PC-9 (cell line): ENCODE measurements at places on chromosomes 11 and 22. TPM values are rescaled to one million over a fixed set of nuclear protein-coding genes. Genes with fewer than 3 reads are reported as not detected.

- DNase-seq = no peak
These were observed 92.3 kb upstream of the SEPTIN5 start for GRCh38 chr22:19622061-19622441.

- no peak for DNase-seq
These were observed 53.8 kb downstream of the PKNOX2 start for GRCh38 chr11:125218336-125218735.

OR52E8 gene
- total RNA-seq = not detected in 2 replicates

DNA sequence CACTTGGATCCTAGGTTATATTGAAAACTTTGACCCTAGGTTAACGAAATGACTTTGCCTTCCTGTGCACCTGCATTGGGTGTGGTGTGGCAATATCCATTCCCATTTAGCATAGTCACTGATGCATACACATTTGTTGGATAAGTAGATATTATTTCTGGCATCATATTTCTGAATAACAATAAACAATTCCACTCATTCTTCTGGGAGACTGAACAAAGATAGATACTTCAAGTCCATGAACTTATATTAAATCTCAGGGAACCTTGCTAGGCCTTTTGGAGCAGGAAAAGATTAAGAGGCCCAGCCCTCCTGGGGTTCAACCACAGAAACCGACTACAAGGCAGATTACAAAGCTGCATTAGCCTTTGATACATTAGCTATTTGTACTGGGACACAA, 118.9 kb downstream of the MSANTD4 start:
- no peak for DNase-seq

DNA sequence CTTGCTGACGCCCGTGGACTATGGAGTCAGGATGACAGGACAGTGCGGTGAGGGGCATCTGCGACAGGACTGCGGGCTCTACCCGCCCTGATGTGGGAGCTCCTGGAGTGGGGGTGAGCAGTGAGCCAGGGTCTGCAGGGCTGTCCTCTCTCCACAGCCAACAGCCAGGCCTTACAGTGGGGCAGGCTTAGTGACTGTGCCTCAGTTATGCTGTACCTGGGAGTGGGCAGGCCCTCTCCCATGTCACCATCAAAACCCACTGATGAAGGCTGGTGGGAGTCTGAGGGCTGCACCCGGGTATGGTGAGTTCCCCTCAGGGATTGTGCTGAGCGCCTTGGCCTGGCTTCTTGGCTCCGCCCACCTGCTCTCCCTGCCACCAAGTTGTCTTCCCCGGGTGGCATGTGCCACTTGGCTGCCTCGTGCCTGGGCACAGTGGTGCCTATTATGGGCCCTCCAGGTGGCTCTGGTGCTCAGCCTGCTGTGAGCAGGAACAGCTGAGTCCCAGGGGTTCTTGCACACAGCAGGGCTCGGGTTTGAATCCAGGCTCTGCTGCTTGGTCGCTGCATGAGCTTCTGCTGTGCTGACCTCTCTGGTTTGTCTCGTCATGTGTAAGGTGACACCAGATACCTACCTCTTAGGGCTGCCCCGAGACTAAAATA, 4.1 kb upstream of the TRIOBP start:
- DNase-seq = no peak

DNA sequence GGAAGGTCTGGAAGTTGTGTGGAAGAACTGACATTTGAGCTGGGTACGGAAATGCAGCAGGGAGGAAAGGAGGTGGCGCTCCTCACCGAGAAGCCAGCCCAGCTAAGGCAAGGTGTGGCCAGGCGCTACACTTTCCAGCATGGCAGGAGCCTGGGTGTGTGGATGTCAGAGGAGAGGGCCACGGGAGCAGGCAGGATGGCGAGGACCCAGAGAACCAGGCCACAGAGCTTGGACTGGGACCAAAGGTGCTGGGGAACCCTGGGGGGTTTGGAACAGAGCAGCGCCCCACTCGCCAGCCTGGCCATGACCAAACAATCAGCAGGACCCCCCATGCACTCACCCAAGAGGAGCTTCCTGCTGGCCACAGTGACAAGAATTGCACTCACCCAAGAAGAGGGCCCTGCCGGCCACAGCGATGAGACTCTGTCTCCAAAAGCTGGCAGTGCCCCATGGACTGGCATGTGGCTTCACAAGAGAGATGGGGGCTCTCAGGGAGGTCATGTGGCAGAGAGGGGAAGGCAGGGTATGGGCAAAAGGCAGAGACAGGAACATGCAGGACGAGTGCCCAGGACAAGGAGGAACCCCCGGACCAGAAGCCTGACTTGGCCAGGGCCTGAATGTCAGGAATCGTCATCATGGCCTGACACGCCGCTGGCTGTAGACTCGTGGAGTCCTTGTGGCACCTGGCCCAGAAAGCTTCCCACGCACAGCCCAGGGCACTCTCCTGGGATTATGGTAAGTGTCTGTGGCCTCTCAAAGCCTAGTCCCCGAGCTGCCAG, 45.4 kb downstream of the IGF2 start:
- DNase-seq = no peak

AQP11 gene
- total RNA-seq = 1.1 and 1.4 TPM in 2 replicates

MPST gene
- 75.9 and 109 TPM in 2 replicates for total RNA-seq

PDGFD gene
- 6.1 and 6.9 TPM in 2 replicates for total RNA-seq

DNA sequence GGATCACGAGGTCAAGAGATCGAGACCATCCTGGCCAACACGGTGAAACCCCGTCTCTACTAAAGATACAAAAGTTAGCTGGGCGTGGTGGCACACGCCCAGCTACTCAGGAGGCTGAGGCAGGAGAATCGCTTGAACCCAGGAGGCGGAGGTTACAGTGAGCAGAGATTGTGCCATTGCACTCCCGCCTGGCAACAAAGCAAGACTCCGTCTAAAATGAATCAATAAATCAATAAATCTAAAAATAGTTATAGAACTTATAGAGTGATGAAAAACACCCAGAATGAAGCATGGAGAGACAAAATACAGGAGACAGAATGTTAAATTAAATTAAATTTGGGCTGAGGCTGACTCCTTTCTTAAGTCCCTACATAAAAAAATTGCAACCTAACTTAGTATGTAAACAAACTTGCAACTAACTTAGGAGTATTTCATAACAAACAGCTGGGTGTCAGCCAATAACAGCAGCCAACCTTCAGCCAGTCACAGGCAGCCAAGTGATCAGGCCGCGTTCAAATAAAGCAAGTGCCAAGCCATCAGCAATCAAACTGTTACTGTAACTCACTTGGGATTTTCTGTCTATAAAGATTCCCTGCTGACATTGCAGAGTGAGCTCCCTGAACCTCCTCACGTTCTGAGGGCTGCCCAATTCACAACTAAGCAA, 7.3 kb upstream of the TP53AIP1 start:
- no peak for DNase-seq

GRCh38 chr11:58301576-58301975, 33.5 kb upstream of the OR10W1 start:
- DNase-seq = no peak

DNA sequence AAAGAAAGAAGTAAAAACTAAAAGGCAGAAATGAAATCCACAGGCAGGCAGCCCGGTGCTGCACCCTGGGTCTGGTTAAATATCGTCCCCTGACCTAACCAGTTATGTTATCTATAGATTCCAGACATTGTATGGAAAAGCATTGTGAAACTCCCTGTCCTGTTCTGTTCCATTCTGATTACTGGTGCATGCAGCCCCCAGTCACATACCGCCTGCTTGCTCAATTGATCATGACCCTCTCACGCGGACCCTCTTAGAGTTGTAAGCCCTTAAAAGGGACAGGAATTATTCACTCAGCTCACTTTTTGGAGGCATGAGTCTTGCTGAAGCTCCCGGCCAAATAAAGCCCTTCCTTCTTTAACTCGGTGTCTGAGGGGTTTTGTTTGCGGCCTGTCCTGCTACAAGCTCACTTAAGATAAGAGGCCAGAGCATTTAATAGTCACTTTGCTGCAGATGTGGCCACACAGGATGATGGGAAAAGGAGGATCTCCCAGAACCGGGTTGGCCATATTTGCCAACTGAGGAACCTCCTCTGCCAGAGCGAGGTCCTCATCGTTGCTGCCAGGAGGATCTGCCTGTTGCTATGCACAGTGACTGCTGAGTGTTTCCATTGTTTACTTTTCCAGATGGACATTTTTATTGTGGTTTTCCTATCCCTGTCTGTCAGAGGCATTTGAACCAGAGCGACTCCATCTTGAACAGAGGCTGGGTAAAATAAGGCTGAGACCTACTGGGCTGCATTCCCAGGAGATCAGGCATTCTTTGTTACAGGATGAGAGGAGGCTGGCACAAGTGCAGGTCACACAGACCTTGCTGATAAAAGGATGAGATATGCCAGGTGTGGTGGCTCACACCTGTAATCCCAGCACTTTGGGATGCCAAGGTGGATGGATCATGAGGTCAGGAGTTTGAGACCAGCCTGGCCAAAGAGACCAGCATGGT, 10.2 kb downstream of the C11orf96 start:
- DNase-seq = no peak

DNA sequence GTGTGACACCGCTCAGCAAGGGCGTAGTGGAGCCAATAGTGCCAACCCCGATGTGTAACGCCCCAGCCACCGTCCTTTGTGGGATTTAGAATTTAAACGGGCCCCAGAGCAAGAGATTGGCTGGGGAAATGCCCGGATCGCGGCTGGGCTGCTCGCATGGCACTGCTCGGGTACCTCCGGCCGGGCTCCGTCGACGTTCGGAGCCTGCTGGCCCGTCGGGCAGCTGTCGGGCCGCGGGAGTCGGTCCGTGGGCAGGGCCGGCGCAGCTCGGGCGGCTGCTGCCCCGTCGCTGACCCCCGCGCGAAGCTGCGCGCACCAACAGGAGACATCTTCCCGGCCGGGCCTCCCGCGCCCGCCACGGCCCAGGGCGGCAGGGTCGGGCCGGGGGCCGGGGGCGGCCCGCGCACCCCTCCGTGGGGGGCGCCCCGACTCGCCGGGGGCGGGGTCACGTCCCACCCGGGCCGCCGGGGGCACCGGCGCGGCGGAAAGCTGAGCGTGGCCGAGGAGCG, 1.3 kb upstream of the KDM2A start:
- DNase-seq = peak; percentile 33

PATE4 gene
- not detected in 2 replicates for total RNA-seq

NNMT gene
- not detected in 2 replicates for total RNA-seq

GAL gene
- total RNA-seq = 3.9 and 12.8 TPM in 2 replicates

- DNase-seq = peak; percentile 79
These were observed 1.2 kb downstream of the MAJIN start for GRCh38 chr11:64970731-64971151.

- peak; percentile 91 for DNase-seq
These were observed 20.9 kb downstream of the ATXN10 start for GRCh38 chr22:45692549-45692948.

OR4C15 gene
- not detected in 2 replicates for total RNA-seq

- no peak for DNase-seq
These were observed 54.5 kb downstream of the IGF2 start for GRCh38 chr11:2084721-2085120.

DNA sequence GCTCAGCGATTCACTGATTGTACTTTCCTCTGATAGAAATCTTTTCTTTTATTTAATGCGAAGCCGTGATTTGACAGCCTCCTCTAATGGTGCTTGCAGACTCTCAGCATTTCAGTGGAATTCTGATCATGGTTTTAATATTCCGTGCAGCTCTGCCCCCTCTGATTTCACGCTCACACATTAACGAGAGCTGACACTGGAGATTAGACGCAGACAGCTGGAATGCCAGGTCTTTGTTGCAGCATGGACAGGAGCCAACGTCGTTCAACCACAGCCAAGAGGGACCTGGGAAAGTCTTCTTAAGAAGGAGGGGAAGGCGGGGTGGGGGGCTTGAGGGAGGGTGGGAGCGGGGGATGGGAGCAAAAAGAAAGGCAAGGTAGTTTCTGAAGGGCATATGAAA, 186.4 kb downstream of the BLID start:
- DNase-seq = no peak

- DNase-seq = peak; percentile 18
These were observed 191.0 kb downstream of the MIAT start for GRCh38 chr22:26848244-26848920.

- DNase-seq = no peak
These were observed 170.7 kb upstream of the B3GAT1 start for GRCh38 chr11:134582770-134583095.

GRCh38 chr11:50077526-50077925, 44.9 kb downstream of the OR4C45 start:
- DNase-seq = no peak

CRYBB3 gene
- 0.85 and 2.1 TPM in 2 replicates for total RNA-seq

DNA sequence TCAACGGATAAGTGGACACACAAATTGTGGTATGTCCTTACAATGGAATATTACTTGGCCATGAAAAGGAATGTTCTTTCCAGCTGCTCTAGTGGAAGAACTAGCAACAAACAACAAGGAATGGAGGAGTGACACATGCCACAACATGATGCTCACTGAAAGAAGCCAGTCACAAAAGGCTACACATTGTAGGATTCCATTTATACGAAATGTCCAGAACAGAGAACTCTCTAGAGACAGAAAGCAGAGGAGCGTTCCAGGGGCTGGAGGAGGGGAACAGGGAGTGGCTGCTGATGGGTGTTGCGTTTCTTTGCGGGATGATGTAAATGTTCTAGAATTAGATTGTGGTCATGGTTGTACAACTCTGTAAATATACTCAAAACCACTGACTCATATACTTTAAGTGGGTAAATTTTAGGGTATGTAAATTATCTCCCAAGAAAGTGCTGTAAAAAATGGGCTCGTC, 32.4 kb upstream of the PDGFB start:
- DNase-seq = peak; percentile 59

GRCh38 chr11:11117730-11118129, 235.3 kb downstream of the CSNK2A3 start:
- DNase-seq = no peak

DNA sequence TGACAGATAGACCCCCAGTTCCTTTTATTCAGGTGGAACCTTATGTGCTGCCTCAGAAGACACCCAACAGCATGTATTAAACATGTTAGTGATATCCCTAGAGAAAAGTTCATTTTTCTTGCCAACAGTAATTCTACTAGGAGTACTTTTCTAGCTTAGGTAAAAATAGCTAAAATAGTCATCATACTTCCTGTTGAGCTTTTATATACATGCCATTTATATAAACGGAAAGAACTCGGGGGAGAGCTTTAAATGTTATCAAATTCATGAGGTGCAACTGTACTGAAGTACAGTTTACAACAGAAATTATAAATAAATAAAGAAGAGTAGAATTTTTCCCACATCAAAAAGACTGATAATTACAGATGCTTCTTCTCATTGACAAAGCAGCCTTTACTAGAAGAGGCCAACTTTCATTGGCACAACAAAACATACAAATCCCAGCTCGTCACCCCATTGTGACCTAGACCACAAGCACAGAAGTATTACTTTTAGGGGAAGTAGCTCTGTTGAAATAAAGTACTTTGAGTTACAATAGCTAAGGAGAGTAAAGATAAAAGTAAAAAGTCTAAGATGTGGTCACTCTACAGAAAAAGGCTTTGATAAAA, 59.1 kb upstream of the POU2AF2 start:
- no peak for DNase-seq

- peak; percentile 94 for DNase-seq
These were observed 4.3 kb upstream of the CCND1 start for GRCh38 chr11:69636512-69637197.

SGSM1 gene
- total RNA-seq = 0.08 and 0.48 TPM in 2 replicates

GRCh38 chr11:8715501-8715900, 32.9 kb downstream of the RPL27A start:
- no peak for DNase-seq

DNA sequence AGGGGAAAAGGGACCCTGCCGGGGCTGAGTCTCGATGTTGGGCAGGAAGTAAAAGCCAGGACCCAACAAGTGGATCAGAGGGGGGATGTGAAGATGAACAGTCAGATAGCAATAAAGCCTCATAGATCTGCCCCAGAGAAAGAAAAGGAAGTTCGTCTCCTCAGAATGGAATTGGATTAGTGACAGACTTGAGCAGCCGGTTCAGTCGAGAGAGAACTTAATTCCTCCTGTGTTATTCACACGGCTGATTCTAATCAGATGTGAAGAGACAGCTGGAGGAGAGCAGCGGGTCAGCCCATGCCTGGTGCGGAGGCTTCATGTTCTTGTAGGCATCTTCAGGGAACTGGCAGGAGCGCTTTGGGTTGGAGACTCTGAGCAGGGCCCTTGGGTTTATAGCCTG, 29.3 kb upstream of the CABP7 start:
- no peak for DNase-seq

CARD10 gene
- 63.9 and 76.7 TPM in 2 replicates for total RNA-seq
